ENCODE measurements at places on chromosomes 7 and 10.

GRCh38 chr7:26117142-26117807 is 34.7 kb upstream of the NFE2L3 start:
- no peak for DNase-seq

GRCh38 chr7:156318426-156318825 is 322.1 kb upstream of the RNF32 start:
- DNase-seq: no peak

GRCh38 chr10:128160297-128160711 is 34.1 kb upstream of the MKI67 start:
- no peak for DNase-seq

- DNase-seq: no peak
These were observed 12.0 kb upstream of the AOAH start for GRCh38 chr7:36736090-36736898.

GRCh38 chr10:45199205-45199740 is 116.1 kb downstream of the OR13A1 start:
- no peak for DNase-seq

DNA sequence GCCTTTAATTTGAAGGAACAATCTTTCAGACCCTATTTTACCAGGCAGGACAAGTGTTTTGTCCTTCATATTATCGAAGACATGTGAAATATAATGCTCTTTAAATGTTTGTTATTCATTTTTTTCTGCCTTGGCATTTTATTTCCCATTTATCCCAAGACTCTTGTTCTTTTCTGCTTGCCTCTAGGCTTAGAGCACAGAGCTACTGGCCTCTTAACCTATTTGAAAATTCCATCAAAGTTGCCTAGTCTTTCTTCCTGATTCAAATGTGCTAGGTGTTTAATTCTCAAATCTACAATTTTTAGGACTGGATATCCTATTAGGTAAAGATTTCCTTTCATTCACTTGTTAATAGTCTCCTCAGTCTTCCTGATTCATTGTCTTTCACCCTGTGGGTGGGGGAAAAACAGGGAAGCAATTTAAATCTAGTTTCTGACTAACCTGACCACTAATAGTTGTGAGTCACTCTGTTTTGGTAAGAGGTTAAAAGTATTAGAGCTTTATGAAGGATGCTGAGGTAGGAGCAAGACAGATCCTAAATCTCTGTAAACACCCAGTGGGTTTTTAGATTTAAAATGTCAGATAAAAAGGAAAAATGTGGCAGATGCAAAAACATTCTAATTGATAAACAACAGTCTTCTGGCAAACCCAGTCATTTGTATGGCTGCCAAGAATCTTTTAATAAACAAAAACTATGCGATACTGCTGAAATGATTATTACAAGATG is 1.5 kb downstream of the LIPK start:
- DNase-seq: no peak

DNA sequence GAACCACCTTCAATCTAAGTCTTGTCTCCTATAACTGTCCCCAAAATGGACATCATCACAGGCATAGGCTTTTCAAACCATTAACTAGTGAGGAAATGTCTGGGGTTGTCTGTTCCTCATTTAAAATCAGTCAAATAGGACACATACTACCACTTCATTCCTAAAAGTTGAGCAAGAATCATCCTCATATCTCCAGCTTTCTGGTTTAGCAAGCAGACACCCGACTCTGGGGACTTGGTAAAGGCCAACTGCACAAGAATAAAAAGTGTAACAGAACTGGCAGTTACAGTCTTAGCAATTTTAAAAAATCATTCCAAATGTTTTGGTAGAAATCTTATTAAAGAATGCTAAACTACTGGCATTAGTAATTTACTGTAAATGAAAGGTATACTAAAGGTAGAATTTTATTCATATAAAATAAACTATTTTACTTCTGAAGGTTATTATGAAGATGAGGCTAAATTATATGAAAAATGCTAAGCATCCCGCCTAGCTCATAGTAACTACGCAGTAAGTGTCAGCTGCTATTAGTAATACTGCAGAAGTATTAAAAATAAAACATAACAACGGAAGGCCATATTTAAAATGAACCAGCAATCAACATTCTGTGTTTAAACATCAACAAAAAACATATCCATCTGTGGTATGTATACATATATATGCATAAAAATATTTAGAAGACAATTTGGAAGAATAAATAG is 60.8 kb downstream of the ZNF438 start:
- DNase-seq: no peak

GRCh38 chr10:62384447-62385081 is 10.4 kb downstream of the ZNF365 start:
- DNase-seq: no peak

DNA sequence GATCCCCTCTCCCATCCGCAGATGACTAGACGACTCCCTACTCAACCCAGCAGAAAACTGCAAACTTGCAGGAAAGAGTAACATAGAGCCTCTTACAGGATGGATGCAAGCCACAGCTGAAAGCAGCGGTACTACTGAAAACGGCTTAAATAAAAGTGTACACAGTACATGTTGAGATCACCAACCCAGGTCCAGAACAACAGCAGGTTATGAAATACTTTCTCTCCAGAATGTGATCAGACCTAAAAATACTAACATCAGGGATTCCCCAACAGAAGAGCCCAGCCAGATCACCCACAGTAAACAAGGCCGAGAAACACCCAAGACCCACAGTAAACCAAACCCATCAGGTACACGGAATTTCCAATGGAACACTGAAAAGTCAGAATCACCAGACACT is 13.2 kb downstream of the ATE1 start:
- no peak for DNase-seq

GRCh38 chr10:29150010-29150409 is 138.9 kb upstream of the LYZL1 start:
- DNase-seq: no peak

- no peak for DNase-seq
These were observed 384 bp downstream of the DCLRE1C start for GRCh38 chr10:14953424-14954000.

DNA sequence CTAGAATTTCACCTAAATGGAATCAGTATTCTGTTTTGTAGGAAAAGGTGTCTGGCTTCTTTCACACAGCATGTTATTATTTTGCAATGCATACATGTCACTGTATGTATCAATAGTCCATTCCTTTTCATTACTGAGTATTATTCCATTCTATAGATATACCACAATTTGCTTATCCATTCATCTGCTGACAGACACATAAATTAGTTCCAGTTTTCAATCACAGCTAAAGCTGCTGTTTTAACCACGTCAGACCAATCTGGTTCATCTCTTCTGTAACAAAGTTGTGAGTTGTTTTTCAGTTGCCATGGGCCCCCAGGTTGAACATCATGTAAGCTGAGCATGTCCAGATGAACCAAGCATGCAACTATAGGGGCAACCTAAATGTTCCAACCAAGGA is 282.1 kb upstream of the MKLN1 start:
- no peak for DNase-seq

DNA sequence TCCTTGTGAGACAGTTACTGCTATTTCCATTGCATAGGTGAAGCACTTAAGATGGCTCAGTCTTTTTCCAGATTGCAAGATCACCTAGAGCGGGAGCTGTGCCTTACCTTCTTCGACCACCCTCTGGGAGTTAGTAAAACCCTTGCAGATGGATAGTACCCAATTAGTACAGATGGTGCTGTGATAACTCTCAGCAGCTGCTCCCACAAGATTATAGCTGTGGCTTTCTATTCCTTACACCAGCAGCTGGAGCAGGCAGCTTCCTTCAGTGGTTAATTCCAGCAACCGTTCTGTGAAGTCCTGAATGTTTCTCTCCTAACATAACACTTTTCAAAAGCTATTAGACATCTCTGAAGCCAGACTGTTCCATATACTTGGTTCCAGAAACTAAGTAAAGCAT is 796.8 kb downstream of the XPNPEP1 start:
- no peak for DNase-seq

DNA sequence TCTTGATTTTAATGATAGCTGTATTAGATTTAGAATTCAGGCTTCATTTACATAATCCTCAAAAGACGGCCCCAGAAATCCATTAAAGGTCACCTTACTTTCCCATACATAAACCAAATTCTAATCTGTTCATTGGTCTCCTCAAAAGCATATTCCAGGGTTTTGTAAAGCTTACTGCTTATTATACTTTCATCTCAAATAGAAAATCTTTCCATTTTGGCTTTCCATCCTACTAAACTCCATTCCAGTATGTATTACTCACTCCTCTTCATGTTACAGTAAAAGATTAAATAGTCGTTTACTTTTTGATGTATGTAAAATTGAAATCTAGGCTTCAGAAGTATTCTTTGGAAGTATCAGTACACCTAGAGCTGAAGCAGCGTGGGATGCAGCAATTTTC is 143.5 kb upstream of the LRRN3 start:
- DNase-seq: no peak

DNA sequence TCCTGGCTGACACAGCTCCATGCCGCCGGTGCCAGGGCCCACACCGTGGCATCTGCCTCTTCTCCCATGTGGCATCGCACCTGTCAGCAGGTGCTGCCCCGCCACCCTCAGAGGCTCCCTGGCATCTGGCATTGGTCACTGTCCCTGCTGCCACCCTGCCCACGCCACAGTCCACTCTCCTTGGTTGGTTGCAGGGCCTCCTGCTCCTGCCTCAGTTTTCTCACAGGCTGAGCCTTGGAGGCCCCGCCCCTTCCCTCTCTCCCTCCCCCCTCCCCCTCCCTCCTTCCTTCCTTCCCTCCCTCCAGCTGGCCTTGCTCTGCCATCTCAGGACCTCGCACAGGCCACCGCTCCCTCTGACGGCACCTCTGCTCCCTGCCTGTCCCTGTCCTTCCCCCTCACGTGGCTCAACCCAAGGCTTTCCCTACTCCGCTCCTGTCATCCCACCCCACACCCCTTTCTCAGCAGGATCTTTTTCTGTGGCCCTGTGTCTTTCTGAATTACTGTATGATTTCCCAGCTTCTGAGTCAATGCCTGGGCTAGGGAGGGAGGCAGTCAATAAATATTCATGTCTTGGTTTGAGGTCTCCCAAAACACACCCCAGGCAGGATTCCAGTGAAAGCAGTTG is 87.4 kb downstream of the INPP5A start:
- no peak for DNase-seq
